ENCODE measurements at places on chromosomes 12 and 14. TPM values are rescaled to one million over a fixed set of nuclear protein-coding genes. Genes with fewer than 3 reads are reported as not detected.

The BDKRB1 gene
- 0.20 TPM for total RNA-seq

GRCh38 chr12:38904537-38905479 is 583 bp downstream of the CPNE8 start:
- no peaks in the 10 kb centered on the region for H3K4me1 ChIP-seq
- peak; percentile 72 for DNase-seq
- H3K27ac ChIP-seq: peak overlapping the region; percentile 58
- H3K36me3 ChIP-seq: no peaks in the 10 kb centered on the region
- H3K27me3 ChIP-seq: no peaks in the 10 kb centered on the region

GRCh38 chr14:44586910-44587309 is 79.8 kb upstream of the FSCB start:
- no peak overlapping the region for H3K27ac ChIP-seq
- H3K4me1 ChIP-seq: no peaks in the 10 kb centered on the region
- H3K27me3 ChIP-seq: no peaks in the 10 kb centered on the region
- H3K36me3 ChIP-seq: no peaks in the 10 kb centered on the region
- no peak for DNase-seq

The B4GALNT3 gene
- 3.6 TPM for total RNA-seq

The BIN2 gene
- total RNA-seq: not detected

- peaks cover 36% of the 10 kb centered on the region for H3K4me1 ChIP-seq
- H3K36me3 ChIP-seq: no peaks in the 10 kb centered on the region
- H3K27me3 ChIP-seq: peaks cover 5% of the 10 kb centered on the region
- H3K27ac ChIP-seq: no peak overlapping the region
Observed at GRCh38 chr12:54220092-54220557, 31.3 kb upstream of the SMUG1 start.

GRCh38 chr14:34794217-34794616 is 79.8 kb upstream of the CFL2 start:
- peak; percentile 2 for DNase-seq
- H3K36me3 ChIP-seq: peaks cover 15% of the 10 kb centered on the region
- H3K27ac ChIP-seq: no peak overlapping the region
- H3K4me1 ChIP-seq: no peaks in the 10 kb centered on the region
- H3K27me3 ChIP-seq: no peaks in the 10 kb centered on the region

The MANSC4 gene
- not detected for total RNA-seq

The CKB gene
- total RNA-seq: 178 TPM

DNA sequence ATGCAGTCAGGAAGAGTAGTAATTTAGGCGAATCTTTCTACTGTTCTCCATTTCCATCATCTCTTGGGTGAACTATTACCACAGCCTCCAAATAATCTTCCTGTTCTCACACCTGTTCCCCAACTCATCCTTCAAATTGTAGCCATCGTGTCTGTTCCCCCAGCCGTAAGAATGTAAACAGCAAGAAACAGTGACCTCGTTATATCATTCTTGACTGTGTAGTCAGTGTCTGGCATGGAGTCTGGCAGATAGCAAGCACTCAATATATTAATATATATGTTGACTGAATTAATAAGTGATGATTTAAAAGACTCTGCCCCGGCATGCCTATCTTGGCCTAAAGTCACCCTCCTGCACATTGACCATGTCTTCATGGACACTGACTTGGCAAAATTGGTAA is 20.3 kb downstream of the PDE6H start:
- H3K4me3 ChIP-seq: no peak overlapping the region
- DNase-seq: peak; percentile 24
- H3K27ac ChIP-seq: no peak overlapping the region
- H3K36me3 ChIP-seq: no peaks in the 10 kb centered on the region

DNA sequence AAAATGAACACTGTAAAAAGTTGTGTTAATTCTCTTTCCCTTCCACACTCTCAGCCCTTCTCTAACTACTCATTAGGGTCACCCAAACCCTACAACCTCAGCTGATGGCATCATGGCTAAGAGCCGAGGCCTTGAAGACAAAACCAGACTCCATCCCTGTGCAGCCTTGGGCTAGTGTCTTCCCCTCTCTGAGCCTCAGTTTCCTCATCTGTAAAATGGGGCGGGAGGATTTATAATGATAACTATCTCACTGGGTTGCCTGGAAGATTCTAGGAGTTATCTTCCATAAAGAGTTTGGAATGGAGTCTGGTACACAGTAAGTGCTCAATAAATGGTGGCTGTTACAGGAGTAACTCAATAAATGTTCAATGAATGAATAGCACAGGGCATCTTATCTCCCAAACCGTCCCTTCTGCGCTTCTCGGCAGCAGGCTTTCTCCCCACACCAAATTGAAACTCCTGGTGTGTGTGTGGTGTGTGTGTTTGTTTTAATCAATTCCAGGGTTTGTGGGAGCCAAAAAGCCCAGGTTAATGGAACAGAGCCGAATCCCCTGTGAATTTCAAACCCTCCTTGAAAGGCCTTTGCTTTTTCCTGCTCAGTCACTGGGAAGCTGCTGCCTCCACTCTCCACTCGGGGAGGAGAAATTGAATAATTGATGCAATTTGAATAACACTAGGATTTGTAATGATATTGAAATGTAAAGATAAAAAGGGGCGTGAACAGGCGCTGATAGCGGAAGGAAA is 61.2 kb upstream of the FAM222A start:
- no peaks in the 10 kb centered on the region for H3K4me1 ChIP-seq
- H3K27me3 ChIP-seq: peaks cover 28% of the 10 kb centered on the region
- H3K4me3 ChIP-seq: no peak overlapping the region
- no peak overlapping the region for H3K27ac ChIP-seq
- H3K36me3 ChIP-seq: no peaks in the 10 kb centered on the region
- DNase-seq: no peak

The FRS2 gene
- total RNA-seq: 60.9 TPM

GRCh38 chr14:99937475-99938244 is 127.6 kb upstream of the EVL start:
- H3K4me3 ChIP-seq: no peak overlapping the region
- H3K27ac ChIP-seq: no peak overlapping the region
- H3K4me1 ChIP-seq: no peaks in the 10 kb centered on the region
- DNase-seq: no peak
- H3K36me3 ChIP-seq: peaks cover 3% of the 10 kb centered on the region

The PTPN21 gene
- 30.1 TPM for total RNA-seq

- DNase-seq: no peak
- H3K4me1 ChIP-seq: no peaks in the 10 kb centered on the region
- no peaks in the 10 kb centered on the region for H3K27me3 ChIP-seq
- H3K36me3 ChIP-seq: no peaks in the 10 kb centered on the region
- H3K27ac ChIP-seq: no peak overlapping the region
- H3K4me3 ChIP-seq: no peak overlapping the region
Observed at GRCh38 chr12:7695237-7695560, 376 bp downstream of the GDF3 start.

The POTEG gene
- total RNA-seq: not detected

DNA sequence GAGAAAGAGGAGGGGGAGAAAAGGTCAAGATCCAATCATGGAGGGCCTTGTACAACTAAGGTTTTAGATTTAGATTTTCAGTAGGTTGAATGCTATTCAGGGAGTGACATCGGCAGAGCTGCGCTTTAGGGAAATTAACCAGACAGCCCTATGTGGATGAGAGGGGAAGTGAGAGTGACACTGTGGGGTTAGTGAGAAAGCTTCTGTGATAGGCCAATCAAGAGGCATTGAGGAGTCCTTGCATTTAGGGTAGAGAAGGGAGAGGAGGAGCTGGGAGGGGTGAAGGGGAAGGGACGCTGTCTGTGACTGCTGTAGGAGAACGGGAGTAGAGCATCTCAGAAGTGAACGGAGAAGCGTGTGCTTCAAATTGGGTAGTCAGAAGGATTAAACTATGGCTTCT is 3.4 kb downstream of the HSD17B6 start:
- no peak overlapping the region for H3K4me3 ChIP-seq
- H3K27me3 ChIP-seq: no peaks in the 10 kb centered on the region
- no peaks in the 10 kb centered on the region for H3K36me3 ChIP-seq

GRCh38 chr12:14619741-14620501 is 52.2 kb upstream of the PLBD1 start:
- H3K4me1 ChIP-seq: no peaks in the 10 kb centered on the region
- H3K4me3 ChIP-seq: no peak overlapping the region
- H3K27ac ChIP-seq: no peak overlapping the region
- DNase-seq: no peak
- H3K27me3 ChIP-seq: no peaks in the 10 kb centered on the region

DNA sequence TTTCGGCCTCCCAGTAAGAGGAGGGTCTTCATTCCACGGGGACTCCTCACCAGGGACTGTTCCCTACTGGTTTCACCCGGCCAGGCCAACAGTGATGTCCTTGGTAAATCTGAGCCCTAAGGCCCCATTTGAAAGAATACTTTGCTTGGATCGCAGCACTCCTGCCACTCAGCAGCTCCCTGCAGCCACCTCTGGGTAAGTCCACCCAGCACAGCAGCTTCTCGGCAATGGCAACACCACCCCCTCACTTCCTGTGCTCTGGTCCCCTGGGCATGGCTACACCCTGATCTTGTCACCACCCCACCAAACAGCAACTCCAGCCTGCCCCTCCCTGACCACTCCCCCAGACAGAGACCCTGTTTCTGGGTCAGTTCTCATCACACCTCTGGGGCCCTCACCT is 100.3 kb downstream of the SETD3 start:
- H3K27ac ChIP-seq: no peak overlapping the region
- H3K36me3 ChIP-seq: no peaks in the 10 kb centered on the region
- no peak overlapping the region for H3K4me3 ChIP-seq
- peaks cover 11% of the 10 kb centered on the region for H3K4me1 ChIP-seq

DNA sequence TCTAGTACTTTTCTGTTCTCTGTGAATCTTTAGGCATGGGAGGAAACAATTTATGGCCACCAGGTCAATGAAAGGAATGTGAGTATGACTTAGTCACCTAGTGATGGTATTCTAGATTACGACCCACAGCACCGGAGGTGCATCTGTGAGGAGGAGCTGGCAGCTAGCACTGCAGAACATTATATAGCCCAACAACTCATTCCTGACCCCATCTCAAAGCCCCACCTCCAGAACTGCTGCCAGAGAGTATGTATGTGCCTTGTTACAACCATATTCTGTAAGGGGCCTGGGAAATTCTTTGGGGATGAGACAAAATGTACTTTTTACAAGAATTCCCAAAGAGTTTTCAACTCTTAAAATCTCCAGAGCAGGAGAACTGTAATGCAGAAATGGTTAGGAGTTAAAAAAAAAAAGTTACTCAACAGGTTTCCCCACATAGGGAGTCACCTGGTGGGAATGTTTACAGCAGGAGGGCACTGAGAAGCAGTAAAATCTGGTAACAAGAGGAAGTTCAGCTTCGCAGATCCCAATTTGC is 34.9 kb upstream of the CERS5 start:
- peaks cover 24% of the 10 kb centered on the region for H3K4me1 ChIP-seq
- H3K36me3 ChIP-seq: peaks cover 52% of the 10 kb centered on the region
- H3K27ac ChIP-seq: peak overlapping the region; percentile 92
- no peaks in the 10 kb centered on the region for H3K27me3 ChIP-seq

- no peaks in the 10 kb centered on the region for H3K27me3 ChIP-seq
- no peaks in the 10 kb centered on the region for H3K36me3 ChIP-seq
- H3K4me1 ChIP-seq: no peaks in the 10 kb centered on the region
- H3K27ac ChIP-seq: no peak overlapping the region
- H3K4me3 ChIP-seq: no peak overlapping the region
Observed at GRCh38 chr12:115799610-115800009, 477.9 kb downstream of the MED13L start.

The BHLHE41 gene
- 4.3 TPM for total RNA-seq

The AMN gene
- 2.0 TPM for total RNA-seq

The PMCH gene
- not detected for total RNA-seq

- no peaks in the 10 kb centered on the region for H3K4me1 ChIP-seq
- DNase-seq: no peak
- no peak overlapping the region for H3K4me3 ChIP-seq
- no peaks in the 10 kb centered on the region for H3K27me3 ChIP-seq
Observed at GRCh38 chr12:21384261-21384660, 11.6 kb downstream of the IAPP start.

DNA sequence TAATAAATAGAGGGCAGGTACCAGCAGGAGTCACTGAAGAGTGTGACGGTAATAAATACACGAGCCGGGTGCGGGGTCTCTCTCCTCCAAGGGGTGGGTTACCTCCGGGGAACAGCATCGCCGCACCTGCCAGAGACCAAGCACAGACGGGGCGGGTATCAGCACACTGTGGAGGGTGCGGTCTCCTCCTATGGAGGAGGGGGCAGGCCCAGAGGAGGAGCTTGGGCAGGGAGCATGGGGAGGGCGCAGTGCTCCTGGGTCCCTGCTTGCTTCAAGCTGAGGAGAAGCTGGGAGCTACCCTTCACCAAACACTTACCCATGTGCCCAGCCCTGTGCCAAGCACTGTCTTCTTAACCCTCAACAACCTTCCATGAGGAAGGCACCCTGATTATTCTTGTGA is 12.8 kb downstream of the PGF start:
- no peaks in the 10 kb centered on the region for H3K27me3 ChIP-seq
- H3K36me3 ChIP-seq: no peaks in the 10 kb centered on the region
- H3K4me3 ChIP-seq: no peak overlapping the region
- H3K27ac ChIP-seq: no peak overlapping the region
- no peak for DNase-seq

DNA sequence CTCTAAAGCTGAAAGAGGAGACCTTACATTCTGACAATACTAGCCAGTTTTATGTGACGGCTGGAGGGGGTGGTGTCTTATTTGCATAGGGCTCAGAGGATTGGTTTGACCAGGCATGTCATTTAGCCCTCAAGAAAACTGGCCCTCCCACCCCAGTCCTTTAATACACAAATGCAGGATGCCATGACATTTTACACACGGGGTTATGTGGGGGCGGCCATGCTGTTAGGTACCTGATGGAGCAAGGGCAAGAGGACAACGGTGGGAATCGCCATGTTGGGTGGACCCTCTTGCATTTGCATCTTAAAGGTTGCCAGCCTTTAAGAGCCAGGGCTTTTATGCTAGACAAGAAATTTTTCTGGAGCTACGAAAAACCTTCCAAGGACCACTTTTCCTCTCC is 23.3 kb downstream of the MDM2 start:
- no peak overlapping the region for H3K4me3 ChIP-seq
- peaks cover 5% of the 10 kb centered on the region for H3K4me1 ChIP-seq

- no peak overlapping the region for H3K27ac ChIP-seq
- no peaks in the 10 kb centered on the region for H3K36me3 ChIP-seq
- H3K4me1 ChIP-seq: no peaks in the 10 kb centered on the region
Observed at GRCh38 chr12:13970803-13971202, 10.6 kb downstream of the GRIN2B start.

DNA sequence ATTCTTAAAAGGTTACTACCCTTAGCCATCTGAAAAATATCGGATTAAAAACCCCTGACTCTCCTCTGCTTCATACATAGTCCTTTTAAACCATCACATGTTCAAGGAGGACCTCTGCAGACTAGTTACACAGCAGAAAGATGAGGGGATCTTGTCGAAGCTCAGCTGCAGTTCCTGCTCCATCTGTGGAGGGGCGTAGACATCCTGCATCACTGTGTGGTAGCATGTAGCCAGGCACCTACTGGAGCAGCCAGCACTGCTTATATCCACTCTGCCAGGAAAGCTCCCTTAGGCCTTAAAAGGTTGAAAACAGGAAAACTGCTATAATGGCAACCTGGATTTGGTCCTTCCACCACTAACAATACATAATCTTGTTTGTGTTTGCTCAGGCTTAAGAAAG is 57.6 kb upstream of the STRN3 start:
- H3K27ac ChIP-seq: no peak overlapping the region
- DNase-seq: no peak

The CLEC1B gene
- total RNA-seq: not detected

Measured in astrocyte (in vitro differentiated cells and primary cell).